ENCODE measurements at places on chromosomes 6 and 20. TPM values are rescaled to one million over a fixed set of nuclear protein-coding genes. Genes with fewer than 3 reads are reported as not detected.

DNA sequence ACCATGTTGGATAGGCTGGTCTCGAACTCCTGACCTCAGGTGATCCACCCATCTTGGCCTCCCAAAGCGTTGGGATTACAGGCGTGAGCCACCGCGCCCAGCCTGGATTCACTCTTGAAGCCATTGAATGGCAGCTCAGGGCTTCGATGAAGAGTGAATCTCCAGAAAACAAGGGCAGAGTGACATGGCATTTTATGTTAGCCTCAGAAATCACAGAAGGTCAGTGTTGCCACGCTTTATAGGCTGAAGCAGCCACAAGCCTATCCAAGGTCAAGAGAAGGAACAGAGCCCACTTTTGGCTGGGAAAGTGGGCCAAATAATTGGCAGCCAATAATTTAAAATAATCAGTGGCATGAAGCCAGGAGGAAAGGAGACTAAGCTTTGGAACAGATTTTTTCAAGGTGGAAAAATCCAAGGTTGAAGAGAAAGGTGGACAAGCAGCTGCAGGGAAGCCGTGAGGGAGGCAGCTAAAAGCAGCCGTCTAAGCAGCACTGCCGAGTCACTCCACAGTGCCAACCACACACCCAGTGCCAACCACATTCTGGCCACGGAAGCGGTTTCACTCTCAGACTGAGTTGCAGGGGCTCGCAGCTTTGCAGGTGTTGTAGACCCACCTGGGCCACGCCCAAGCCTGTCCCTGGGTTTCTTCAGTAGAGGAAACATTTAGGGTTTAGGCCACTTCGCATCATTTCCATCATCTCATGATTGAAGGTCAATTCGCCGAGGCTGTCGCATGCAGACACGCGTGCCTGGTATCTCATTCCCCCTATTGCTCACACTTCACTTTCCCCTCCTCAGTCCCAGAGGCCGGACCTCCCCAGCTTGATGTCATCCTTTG lies 17.4 kb upstream of the AVP start:
- peak overlapping the region; percentile 55 for H3K27ac ChIP-seq
- H3K27me3 ChIP-seq = no peaks in the 10 kb centered on the region
- H3K36me3 ChIP-seq = no peaks in the 10 kb centered on the region
- H3K4me1 ChIP-seq = peaks cover 9% of the 10 kb centered on the region
- DNase-seq = no peak
- no peak overlapping the region for H3K4me3 ChIP-seq

DNA sequence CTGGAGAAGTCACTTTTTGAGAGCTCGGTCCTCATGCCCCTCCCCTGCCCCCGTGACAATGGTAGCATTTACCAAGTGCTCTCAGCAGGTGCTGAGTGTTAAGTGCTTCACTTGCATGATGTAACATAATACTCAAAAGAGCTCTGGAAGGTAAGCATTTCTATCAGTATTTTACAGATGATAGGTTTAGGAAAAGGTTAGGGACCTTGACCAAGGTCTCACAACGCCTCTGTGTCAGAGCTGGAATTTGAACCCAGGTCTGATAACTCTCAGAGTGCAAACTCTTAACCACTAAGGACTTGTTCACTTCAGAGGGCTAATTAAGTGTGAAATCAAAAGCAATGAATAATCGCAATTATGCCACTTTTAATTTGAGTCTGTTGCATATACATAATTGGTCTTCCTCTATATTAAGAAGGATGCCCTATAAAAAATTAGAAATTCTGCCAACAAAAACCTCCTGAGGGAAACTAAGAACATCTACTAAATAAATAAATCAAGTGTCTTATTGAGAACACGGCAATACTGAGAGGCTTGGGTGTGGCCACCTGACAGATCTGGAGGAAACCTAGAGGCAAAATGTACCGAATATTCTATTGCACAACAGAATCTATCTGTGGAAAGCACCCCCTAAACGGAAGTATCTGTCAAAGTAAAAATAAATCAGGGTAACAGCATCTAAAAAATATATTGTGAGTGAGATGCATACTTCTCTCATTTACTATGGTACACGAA lies 109.8 kb downstream of the BACH2 start:
- no peak overlapping the region for H3K27ac ChIP-seq
- no peak overlapping the region for H3K4me3 ChIP-seq
- H3K27me3 ChIP-seq = no peaks in the 10 kb centered on the region
- no peak for DNase-seq
- H3K36me3 ChIP-seq = no peaks in the 10 kb centered on the region

PLAGL1 gene
- total RNA-seq = 79.0 TPM

- H3K4me3 ChIP-seq = no peak overlapping the region
- DNase-seq = no peak
- peaks cover 26% of the 10 kb centered on the region for H3K4me1 ChIP-seq
- no peak overlapping the region for H3K27ac ChIP-seq
Measured at GRCh38 chr20:51460569-51461265, 81.8 kb downstream of the NFATC2 start.

- no peaks in the 10 kb centered on the region for H3K4me1 ChIP-seq
- H3K4me3 ChIP-seq = no peak overlapping the region
- no peak overlapping the region for H3K27ac ChIP-seq
- H3K27me3 ChIP-seq = peaks cover 67% of the 10 kb centered on the region
- H3K36me3 ChIP-seq = no peaks in the 10 kb centered on the region
Measured at GRCh38 chr20:62979876-62980373, 26.8 kb downstream of the BHLHE23 start.

KIF25 gene
- not detected for total RNA-seq

DNA sequence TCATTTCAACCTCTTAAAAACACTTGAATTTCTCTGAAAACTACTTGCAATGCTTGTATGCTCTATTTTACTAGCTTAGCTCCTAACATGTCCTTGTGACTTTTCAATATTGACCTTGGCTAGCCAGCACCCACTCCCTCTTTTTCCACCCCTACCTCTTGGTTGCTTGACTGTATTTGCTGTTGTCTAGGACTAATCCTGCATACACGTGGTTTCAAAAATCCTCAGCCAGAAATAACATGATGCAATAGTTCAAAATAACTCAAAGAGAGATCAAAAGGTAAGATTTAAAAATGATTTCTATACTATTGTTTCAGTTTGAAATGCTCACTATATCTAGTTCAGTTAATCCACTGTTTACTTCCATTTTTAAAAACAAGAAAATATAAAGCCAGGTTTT lies 102.3 kb upstream of the TBX18 start:
- no peaks in the 10 kb centered on the region for H3K27me3 ChIP-seq
- H3K4me1 ChIP-seq = no peaks in the 10 kb centered on the region
- H3K4me3 ChIP-seq = no peak overlapping the region
- no peaks in the 10 kb centered on the region for H3K36me3 ChIP-seq

DNA sequence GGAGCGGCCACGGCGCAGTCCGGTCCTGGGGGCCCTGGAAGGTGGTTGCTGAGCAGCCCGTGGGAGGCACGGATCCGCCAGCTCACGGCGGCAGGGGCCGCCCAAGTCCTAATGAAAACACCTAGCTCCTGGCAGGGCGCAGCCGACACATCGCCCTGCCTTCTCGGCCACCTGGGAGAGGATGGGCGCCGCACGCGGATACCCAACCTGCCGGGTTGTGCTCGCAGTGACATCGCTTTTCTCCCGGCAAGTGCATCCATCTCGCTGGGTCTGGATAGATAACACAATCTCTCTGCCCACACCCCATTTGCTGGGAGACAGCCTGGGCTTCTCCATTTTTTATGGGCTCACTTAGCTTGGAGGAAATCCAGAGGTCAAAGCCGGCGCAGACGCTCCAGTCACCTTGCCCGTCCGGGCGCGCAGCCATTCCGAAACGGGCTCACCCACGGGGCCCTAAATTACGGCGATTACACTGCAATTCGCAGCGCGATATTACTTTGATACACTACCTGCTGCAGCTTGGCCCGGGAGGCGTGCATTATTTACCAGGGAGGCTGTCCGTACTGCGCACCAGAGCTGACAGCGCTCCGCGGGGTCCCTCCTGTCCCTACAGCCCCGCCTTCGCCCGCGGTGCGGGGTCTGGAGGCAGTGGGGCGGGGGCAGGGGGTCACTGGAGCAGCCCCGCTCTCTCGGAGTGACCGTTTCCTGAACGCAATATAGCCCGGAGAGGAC lies 36.2 kb upstream of the CCDC167 start:
- H3K36me3 ChIP-seq = no peaks in the 10 kb centered on the region
- H3K27ac ChIP-seq = no peak overlapping the region
- H3K4me1 ChIP-seq = peaks cover 4% of the 10 kb centered on the region
- H3K27me3 ChIP-seq = peaks cover 25% of the 10 kb centered on the region
- DNase-seq = peak; percentile 32

DNA sequence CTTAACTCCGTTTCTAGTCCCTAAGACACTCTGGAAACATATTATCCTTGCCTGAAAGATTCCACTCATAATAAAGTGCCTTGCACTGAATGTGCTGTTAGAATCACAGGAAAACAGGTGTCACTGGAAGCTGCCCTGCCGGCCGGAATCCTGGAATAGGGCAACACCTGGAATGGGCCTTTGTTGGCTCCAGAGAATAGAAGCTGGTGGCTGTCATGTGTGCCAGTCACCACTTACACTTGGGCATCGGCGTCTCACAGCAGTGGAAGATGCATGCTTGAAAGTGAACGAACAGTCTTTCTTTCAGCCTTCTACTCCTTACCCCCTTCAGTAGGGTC lies 90.8 kb upstream of the AFDN start:
- no peak overlapping the region for H3K4me3 ChIP-seq
- DNase-seq = no peak
- no peaks in the 10 kb centered on the region for H3K4me1 ChIP-seq
- no peaks in the 10 kb centered on the region for H3K27me3 ChIP-seq

ANKS1A gene
- 11.7 TPM for total RNA-seq

DNA sequence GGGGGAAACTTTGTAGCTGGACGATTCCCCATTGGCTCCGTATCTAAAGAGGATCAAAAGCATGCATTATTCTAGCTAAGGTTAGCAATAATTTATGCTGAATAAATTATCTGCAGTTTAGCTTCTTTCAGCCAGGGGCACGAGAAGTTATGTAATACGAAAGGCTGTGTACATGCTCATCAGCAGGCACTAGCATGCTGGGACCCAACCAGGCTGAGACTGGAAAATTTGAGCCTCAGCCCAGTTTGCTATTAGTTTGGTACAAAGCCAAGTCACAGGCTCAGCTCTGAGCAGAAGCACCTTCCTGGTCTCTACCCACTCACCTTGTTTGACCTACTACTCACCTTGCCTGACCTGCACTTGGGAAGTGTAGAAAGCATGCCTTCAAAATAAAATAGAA lies 328.1 kb upstream of the ARID1B start:
- H3K27ac ChIP-seq = no peak overlapping the region
- no peaks in the 10 kb centered on the region for H3K4me1 ChIP-seq
- no peaks in the 10 kb centered on the region for H3K36me3 ChIP-seq
- H3K27me3 ChIP-seq = no peaks in the 10 kb centered on the region
- no peak overlapping the region for H3K4me3 ChIP-seq
- DNase-seq = no peak

GRCh38 chr6:165223736-165224135 lies 85.7 kb downstream of the C6orf118 start:
- H3K4me3 ChIP-seq = no peak overlapping the region
- H3K4me1 ChIP-seq = no peaks in the 10 kb centered on the region
- H3K27ac ChIP-seq = no peak overlapping the region
- H3K27me3 ChIP-seq = peaks cover 6% of the 10 kb centered on the region
- DNase-seq = no peak
- H3K36me3 ChIP-seq = no peaks in the 10 kb centered on the region

- H3K36me3 ChIP-seq = no peaks in the 10 kb centered on the region
- H3K4me3 ChIP-seq = no peak overlapping the region
- H3K27me3 ChIP-seq = no peaks in the 10 kb centered on the region
Measured at GRCh38 chr6:617456-618100, 39.3 kb downstream of the HUS1B start.

DNA sequence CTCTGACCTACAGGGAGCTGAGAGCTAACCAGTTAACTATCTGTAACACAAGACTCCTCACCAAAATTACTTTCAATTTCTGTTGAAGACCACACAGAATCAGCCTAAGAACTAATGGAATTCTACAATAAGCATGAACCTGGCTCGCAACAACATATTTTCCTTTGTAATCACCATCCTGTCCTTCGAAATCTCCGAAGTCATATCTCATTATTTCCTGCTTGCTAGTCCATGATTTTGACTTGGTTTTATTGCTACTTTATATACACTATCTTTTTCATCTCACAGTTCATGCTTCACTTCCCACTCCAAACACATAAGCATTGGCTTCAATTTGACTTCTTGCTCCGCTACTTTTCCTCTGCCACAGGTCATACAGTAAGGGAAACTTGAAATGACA lies 405.8 kb upstream of the FKBP1C start:
- H3K36me3 ChIP-seq = no peaks in the 10 kb centered on the region
- no peak overlapping the region for H3K4me3 ChIP-seq

DNA sequence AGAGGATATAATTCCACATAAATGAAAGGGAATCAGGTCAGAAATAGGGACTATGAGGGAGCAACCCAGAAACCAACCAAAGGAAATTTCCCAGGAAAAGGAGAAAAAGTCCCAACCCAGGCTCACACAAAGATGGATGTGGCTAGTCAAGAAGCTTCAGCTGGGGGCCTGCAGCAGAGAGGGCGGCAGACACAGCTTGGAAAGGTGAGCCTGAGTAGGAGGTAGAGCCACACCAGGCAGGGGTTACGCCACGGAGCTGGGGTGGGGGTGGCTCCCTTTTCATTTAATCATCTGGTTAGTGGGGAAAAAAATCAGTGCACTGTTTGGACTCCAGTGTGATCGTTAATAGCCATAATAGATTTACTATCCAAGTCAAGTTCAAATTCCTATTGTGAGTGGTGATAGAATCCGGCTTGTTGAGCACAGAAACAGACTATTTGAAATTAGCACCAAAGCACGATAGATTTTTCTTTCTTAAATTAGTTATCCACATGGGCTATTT lies 220.6 kb downstream of the TPBG start:
- H3K27me3 ChIP-seq = no peaks in the 10 kb centered on the region
- H3K36me3 ChIP-seq = no peaks in the 10 kb centered on the region
- DNase-seq = no peak
- no peak overlapping the region for H3K27ac ChIP-seq

KCNG1 gene
- total RNA-seq = 2.3 TPM

PGC gene
- total RNA-seq = 0.57 TPM

LINC00237 gene
- total RNA-seq = not detected

RNF39 gene
- 0.11 TPM for total RNA-seq

GRCh38 chr20:14522595-14522994 lies 185.2 kb upstream of the FLRT3 start:
- no peak overlapping the region for H3K27ac ChIP-seq
- no peak overlapping the region for H3K4me3 ChIP-seq
- no peak for DNase-seq

ECT2L gene
- 0.14 TPM for total RNA-seq

GRCh38 chr6:131792091-131792496 lies 15.7 kb upstream of the ENPP1 start:
- H3K27me3 ChIP-seq = no peaks in the 10 kb centered on the region
- no peak for DNase-seq

SLC35B3 gene
- total RNA-seq = 8.6 TPM

GRCh38 chr6:572596-573265 lies 84.2 kb downstream of the HUS1B start:
- H3K4me1 ChIP-seq = no peaks in the 10 kb centered on the region
- no peak overlapping the region for H3K27ac ChIP-seq
- H3K27me3 ChIP-seq = no peaks in the 10 kb centered on the region
- DNase-seq = no peak
- no peak overlapping the region for H3K4me3 ChIP-seq
- no peaks in the 10 kb centered on the region for H3K36me3 ChIP-seq

LY6G6D gene
- total RNA-seq = not detected

SLC32A1 gene
- not detected for total RNA-seq
